ENCODE measurements at places on chromosomes 5 and 9.

DNA sequence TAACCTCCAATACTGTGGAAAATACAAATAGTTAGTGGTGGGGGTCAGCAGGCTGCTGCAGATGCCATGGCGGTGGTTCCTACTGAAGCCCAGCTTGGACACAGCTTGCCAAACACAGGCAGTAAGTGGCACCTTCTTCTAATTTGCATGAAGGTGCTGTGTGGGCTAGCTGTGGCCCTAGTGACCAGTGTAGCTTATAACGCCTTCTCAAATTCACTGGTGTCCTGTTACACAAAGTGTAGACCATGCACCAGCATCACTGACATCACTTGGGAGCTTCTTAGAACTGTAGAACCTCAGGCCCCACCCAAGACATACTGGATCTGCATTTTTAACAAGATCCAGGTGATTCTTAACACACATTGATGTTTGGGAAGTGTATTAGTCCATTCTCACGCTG, 58.8 kb upstream of the TGFBR1 start:
- no peak for DNase-seq

GRCh38 chr5:132214491-132214890, 13.2 kb downstream of the P4HA2 start:
- DNase-seq = no peak

DNA sequence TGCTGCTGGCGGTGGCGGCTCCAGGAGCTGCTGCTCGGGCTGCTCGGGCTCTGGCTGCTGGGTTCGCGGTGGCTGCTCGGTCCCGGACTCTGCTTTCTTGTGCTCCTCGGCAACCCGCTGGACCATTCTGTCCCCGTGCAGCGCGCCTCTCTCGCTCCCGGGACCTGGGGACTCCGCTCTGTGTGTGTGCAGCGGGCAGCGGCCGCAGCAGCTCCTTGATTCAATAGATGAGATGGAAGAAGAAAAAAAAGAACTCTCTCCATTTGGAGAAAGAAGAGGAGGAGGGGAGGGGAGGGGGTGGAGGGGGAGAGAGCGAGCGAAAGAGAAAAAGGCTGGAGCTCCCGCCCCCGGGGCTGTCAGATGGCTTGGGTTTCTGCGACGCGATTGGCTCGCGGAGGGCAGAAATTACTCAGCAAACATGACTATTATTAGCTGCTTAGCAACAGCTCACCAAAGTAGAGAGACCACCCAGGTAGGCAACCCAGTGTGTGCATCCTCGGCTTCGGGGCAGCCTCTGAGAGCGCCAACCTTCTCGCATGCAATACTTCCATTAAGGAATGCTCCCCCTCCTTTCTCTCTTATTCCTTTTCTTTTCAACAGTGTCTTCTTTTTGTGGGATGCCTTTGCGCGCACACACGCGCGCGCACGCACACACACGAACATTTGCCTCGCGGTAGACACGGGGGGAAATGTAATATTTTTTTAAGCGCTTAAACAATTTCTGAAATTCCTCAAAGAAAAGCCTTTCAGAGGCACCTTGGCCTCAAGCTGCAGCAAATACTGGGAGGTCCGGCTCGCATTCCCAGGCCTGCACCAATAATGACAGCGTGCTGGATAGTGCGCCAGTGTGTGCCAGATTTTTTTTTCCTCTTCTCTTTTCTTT, 7.6 kb downstream of the PTCH1 start:
- peak; percentile 74 for DNase-seq

DNA sequence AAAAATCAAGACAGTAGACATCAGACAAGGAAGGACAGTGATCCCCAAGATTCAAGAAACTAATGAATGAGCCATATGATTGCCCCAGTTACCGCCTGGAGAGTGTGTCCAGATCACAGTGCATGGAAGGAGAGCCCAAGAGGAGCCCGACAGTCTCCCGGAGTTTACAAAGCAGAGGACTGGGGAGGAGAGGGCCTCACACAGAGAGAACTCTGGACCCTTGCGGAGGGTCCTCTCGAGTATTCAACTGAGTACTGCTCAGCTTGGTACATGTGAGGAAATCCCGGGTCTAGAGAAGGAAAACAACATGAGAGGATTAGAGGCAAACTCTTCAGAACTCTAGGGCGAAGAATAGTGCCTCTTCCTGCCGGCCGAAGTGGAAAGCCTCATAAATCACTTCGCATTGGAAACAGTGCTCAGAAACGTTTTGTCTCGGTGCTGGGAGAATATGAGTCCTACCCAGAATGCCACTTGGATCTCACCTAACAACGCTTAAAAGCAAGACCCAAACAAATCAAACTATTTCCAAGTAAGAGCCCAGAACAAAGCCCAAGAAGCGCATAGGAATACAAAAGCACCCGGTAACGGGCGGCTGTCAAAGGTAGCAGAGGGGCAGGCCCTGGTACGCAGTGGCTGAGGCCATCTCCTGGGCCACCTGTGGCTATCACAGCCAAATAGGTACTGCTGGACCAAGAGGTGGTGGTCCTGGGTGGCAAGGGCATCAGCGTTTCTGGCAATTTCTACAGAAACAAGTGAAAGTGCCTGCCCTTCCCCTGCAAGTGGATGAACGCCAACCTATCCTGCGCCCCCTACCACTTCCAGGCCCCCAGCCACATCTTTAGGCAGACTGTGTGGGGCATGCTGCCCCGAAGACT, 36.0 kb downstream of the FAM78A start:
- DNase-seq = no peak

- no peak for DNase-seq
Observed at GRCh38 chr5:178461004-178461730, 129.0 kb downstream of the COL23A1 start.

GRCh38 chr9:123933440-123934212, 3.7 kb upstream of the DENND1A start:
- no peak for DNase-seq

- DNase-seq = no peak
Observed at GRCh38 chr5:13217636-13218035, 726.9 kb downstream of the DNAH5 start.

- DNase-seq = no peak
Observed at GRCh38 chr5:78649211-78649695, 681 bp upstream of the LHFPL2 start.

GRCh38 chr9:22921742-22922141, 475.1 kb downstream of the DMRTA1 start:
- no peak for DNase-seq

- no peak for DNase-seq
Observed at GRCh38 chr5:177600508-177601018, 631 bp downstream of the B4GALT7 start.

DNA sequence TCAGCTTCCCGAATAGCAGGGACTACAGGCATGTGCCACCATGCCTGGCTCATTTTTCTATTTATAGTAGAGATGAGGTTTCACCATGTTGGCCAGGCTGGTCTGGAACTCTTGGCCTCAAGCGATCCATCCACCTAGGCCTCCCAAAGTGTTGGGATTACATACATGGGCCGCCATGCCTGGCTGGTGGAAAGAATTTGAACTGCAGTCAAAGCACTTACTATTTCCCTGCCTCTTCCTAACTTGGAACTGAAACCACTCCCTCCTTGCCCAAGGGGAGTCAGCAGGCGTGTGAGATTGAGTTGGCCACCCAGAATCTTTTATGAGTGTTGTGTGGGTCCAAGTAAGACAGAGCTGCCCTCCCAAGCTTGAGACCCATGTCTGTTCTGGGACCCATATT, 86.1 kb upstream of the PTPN3 start:
- no peak for DNase-seq

DNA sequence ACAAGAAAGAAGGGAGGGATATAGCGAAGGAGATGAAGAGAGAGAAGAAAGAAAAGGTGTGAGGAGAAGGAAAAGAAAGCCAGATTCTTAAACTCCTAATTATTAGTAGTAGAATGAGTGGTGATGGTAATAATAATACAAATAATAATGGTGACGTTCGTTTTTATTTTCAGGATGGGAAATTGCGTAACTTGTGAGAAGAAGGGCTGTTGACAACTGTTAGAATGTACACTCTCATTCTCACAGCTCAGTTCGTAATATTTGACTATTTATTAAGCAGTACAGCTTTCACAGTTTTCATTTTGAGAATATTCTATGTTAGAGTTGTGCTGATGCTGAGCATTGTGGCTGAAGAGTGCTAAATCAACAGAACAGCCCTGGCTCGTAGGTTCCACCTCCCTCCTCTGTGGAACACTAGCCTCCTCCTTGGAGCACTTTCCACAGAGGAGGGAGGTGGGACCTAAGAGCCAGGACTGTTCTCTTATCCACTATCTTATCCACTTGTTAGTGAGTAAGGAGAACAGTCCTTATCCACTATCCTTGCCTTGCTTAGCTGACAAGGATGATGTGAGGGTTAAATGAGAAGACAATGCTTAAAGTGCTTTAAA, 258.3 kb upstream of the VLDLR start:
- DNase-seq = no peak

GRCh38 chr9:37956904-37957663, 53.2 kb upstream of the SLC25A51 start:
- DNase-seq = no peak

DNA sequence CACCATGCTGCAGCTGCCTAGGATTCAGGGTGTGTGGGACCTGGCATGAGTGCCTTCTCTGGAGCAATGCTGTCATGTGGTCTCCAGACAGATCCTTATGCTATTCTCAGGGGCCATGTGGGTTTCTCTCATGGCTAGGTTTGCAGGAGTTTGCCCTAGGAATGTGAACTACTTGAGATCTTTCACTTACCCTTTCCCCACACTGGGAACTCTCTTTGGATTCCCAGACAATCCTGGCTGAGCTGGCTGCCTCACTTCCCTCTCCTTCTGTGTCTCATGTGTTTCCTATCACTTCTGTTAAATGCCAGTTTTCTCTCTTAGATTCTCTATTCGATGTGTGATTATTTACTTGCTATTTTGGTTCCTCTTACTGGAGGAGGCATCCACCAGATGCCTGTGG, 270.2 kb upstream of the RASA1 start:
- DNase-seq = no peak

- no peak for DNase-seq
Observed at GRCh38 chr9:15282567-15283285, 24.3 kb downstream of the TTC39B start.

DNA sequence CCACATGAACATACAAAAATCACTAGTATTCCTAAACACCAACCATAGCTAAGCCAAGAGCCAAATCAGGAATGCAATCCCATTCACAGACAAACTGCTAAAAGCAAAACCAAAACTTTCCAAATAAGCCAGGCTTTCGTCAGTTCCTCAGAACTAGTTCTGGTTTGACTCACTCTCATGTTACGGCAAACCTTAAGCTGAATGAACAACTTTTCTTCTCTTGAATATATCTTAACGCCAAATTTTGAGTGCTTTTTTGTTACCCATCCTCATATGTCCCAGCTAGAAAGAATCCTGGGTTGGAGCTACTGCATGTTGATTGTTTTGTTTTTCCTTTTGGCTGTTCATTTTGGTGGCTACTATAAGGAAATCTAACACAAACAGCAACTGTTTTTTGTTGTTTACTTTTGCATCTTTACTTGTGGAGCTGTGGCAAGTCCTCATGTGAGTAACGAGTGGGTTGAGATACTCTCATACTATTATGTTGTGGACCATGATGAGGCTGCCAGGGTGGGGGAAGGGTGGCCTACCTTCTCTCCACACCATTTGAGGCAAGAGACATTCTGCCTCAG, at the start of gene PDCD1LG2:
Gene PDCD1LG2 (plus strand): TSS at position 172 of the 572 bp plus-strand sequence. CDS start 12,016 bp downstream, outside the sequence.
- DNase-seq = no peak

DNA sequence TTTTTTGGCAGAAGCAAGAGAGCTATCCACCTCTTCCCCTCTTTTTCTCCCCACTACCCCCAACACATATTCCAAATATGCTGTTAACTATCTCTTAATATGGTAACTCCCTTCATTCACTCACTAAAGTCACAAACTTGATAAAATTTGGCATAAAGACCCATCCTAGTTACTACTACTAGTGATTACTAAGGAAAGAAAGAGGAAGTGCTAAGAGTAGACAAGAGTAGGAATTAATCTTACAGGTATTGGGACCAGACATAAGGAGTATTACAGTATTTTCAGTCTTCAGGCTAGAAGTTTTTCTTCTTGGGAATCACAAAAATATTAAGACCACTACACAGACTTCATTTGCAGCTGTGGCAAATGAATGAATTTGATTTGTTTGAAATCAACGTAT, 2.2 kb downstream of the ADAMTS6 start:
- DNase-seq = no peak

- no peak for DNase-seq
Observed at GRCh38 chr9:134371731-134372130, 45.5 kb downstream of the RXRA start.

- no peak for DNase-seq
Observed at GRCh38 chr5:150489360-150490295, 18.3 kb upstream of the NDST1 start.

DNA sequence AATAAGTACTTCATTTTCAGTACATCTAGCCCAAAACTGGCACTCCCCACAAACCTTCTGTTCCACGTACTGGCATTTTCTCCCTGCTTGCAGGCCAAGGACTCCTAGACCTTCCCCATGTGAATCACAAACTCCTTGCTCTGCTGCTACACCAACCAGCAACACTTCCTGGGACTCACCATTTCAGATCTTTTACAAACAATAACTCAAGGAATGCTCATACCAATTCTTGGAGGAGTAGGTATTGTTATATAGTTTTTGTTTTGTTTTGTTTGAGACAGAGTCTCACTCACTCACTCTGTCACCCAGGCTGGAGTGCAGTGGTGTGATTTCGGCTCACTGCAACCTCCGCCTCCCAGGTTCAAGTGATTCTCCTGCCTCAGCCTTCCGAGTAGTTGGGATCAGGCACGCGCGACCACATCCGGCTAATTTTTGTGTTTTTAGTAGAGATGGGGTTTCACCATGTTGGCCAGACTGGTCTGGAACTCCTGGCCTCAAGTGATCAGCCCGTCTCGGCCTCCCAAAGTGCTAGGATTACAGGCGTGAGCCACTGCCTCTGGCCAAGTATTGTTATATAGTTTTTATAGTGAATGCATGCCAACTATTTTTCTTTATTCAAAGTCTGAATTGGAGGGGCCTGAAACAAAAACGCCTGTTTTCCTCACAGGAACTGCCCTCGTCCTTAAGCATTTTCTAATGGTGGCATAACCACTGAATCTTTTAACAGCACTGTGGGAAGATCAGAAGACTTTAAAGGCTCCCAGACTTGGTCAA, 210.8 kb downstream of the TSSK1B start:
- DNase-seq = no peak

GRCh38 chr9:36164989-36165388, 4.2 kb upstream of the CCIN start:
- no peak for DNase-seq

GRCh38 chr5:160685219-160685618, 166.8 kb downstream of the ATP10B start:
- DNase-seq = no peak

- DNase-seq = no peak
Observed at GRCh38 chr9:68844157-68844556, 139.1 kb downstream of the PIP5K1B start.

GRCh38 chr9:26669701-26670670, 222.6 kb downstream of the CAAP1 start:
- no peak for DNase-seq

DNA sequence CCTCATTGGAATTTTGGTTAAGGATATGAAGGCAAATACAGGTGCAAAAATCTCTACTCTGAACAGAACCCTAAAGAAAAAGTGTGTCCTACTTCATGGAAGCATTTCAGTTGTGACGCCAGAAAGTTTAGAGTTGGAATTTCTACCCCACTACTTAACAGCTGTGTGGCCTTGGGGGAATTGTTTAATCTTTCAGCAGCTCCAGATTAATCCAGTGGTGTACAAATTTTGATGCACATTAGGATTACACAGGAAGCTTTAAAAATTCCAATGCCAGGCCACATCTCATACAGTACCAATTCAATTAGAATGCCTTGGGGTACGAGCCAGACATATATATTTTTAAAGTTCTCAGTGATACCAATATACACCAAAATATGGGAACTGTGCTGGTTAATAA, 266.1 kb downstream of the EDIL3 start:
- DNase-seq = no peak

All from cerebellar nuclear complex (tissue), 1 donor.